ENCODE measurements at places on chromosomes 6 and 20.
A peak's percentile ranks its signal among the peaks of the same experiment; 100 is the strongest.

DNA sequence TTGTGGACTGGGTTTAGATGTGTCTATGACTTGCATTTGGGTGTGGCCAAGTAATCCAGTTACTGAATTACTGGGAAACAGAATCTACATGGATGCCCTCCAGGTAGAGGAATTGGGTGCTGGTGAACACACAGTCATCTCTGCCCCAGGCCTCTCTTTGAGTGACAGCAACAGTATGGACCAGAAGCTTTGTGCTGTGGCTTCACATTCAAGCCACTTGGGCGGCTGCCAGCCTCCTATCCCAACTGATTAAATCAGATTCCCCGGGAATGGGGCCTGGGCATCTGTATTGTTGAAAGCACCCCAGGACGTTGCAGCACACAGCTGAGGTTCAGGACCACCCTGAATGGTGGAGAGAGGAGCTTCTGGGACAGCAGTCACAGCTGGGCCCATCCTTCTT lies 144.6 kb downstream of the DHX35 start:
- no peak for DNase-seq

- no peak for DNase-seq
Observed at GRCh38 chr6:126540161-126540560, 200.2 kb downstream of the CENPW start.

GRCh38 chr6:11213422-11214021 lies 18.9 kb downstream of the NEDD9 start:
- no peak for DNase-seq

GRCh38 chr6:109039795-109040194 lies 54.9 kb downstream of the SESN1 start:
- no peak for DNase-seq

GRCh38 chr20:49288784-49289696 lies 11.2 kb upstream of the ZNFX1 start:
- DNase-seq, result no peak

GRCh38 chr6:71544028-71544427 lies 255.4 kb downstream of the OGFRL1 start:
- no peak for DNase-seq

DNA sequence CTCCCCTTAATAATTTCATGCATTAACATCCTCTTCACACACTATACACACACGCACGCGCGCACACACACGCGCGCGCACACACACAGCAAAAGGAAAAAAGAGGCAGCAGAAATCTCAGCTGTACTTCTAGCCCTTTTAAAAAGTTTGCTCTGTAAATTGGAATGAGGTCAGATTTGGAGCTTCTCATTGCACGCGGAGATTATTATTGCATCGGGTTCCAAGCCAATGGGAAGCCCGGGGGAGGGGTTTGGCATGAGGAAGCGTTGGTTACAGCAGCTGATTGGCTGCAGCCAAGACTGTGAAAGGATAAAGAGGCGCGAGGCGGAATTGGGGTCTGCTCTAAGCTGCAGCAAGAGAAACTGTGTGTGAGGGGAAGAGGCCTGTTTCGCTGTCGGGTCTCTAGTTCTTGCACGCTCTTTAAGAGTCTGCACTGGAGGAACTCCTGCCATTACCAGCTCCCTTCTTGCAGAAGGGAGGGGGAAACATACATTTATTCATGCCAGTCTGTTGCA lies at the start of gene SOX4:
SOX4 (plus strand) TSS at position 340 of the 515 bp plus-strand sequence. CDS start 784 bp downstream, outside the sequence.
- DNase-seq, result peak; percentile 55

DNA sequence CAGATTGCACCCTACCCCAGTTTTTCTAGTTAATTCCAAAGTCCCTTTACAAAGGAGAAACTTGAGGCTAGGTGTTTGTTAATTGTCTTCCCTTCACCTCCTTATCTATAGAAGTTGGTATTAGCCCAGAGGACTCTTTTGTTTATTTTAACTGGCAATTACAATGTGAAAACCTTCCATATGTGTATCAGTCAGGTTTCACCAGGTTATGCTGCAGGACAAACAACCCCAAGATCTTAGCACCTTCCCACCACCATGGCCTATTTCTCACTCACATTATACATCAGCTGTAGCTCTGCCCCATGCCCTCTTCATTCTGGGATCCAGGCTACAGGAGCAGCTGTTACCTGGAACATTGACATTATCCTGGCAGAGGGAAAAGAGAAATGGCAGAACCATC lies 31.1 kb downstream of the SNHG17 start:
- DNase-seq, result no peak

DNA sequence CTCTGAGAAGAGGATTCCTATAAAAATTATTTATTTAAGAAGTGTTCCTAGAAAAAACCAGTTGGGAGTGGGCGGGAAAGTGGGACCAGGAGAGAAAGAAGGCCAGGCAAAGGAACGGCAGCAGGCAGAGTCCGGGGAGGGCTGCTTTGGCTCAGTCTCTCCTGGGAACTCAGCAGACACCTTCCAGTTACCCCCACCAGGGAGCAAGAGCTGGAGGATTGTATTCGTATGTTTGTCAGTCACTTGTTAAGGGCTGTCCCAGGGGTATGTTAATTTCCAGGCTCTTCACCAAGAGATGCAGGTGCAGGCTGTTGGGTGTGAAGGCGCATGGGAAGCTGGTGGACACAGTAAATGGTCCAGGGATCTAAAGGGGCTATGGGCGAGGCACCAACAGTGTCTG lies 53.0 kb upstream of the CHD6 start:
- no peak for DNase-seq

DNA sequence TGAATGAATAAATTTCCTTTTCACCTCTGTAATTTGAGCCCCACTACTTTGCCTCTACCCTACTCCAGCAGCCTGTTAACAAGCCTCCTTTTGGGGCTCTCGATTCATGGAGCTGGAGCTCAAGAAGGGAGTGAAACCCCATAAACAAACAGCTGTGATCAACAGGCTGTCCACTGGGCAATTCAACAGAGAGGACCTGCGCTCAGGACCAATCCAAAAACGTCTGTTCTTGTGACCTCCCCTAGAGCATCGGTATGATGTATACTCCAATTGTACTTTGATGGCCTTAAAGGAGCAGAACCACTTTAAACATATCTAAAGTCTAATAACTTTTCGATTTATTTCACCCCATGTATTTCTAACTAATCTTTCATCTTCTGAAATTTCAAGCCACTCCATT lies 37.4 kb downstream of the HIVEP2 start:
- peak; percentile 34 for DNase-seq

GRCh38 chr20:4703281-4703676 lies 18.4 kb upstream of the PRND start:
- DNase-seq, result no peak

- DNase-seq, result no peak
Observed at GRCh38 chr6:89750338-89750737, 69.3 kb downstream of the MDN1 start.

DNA sequence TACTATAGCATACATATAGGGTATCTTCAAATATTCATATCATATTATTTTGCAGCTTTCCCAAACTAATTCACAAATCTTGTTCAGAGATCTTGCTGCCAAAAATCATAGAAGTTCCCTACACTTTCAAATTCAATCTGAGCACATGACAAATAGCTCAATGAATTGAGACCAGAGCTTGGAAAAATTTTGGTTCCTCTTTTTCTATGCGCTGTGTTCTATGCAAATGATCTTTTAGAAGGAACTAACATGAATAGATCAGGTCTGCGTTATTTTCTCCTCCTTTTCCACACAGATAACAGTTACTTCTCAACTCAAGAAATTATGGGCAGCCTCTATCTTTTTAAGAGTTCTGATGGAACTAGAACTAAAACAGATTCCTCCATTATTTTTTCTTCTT lies 316.3 kb downstream of the ARHGAP18 start:
- no peak for DNase-seq
